ENCODE measurements at places on chromosomes 3 and 15. TPM values are rescaled to one million over a fixed set of nuclear protein-coding genes. Genes with fewer than 3 reads are reported as not detected.

DNA sequence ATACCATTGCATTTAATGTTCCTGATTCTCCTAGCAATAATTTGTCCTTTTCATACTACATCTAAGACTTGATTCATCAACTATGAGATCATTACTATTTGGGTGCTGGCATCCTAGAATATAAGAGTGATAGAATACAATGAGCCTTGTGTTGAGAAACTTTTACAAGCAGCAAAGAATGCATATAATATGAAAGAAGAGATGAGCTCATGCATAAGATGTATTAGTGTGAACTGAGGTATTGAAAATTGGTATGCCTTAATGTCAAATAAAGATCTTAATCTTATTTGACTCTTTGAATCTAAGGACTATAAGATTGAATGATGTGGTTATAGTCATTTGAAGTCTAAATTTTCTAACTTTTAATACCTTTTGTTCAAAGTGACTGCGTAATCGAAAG, 220.0 kb upstream of the ARHGEF26 start:
- H3K36me3 ChIP-seq: no peaks in the 10 kb centered on the region
- H3K27ac ChIP-seq: no peak overlapping the region
- H3K27me3 ChIP-seq: no peaks in the 10 kb centered on the region
- no peaks in the 10 kb centered on the region for H3K4me1 ChIP-seq

DNA sequence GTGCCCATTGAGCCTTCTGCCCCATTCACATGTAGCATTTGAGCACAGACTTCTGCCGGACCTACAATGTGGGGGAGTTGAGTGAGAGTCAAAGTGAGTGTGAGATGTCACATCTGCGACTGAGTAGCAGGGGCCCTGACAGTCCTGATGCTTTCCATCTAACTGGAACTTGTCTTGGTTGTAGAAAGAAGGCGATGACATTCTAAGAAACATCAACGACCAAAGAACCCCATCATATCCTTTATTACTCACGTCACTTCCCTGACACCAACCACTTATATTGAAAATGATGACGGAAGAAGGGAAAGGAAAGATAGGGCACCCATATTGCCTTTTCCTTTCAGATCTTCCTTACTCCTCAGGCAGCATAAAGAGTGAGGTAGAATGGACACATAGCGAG, 30.5 kb downstream of the SMAD3 start:
- H3K4me1 ChIP-seq: peaks cover 39% of the 10 kb centered on the region
- H3K27ac ChIP-seq: no peak overlapping the region
- H3K4me3 ChIP-seq: no peak overlapping the region
- DNase-seq: no peak
- no peaks in the 10 kb centered on the region for H3K36me3 ChIP-seq
- H3K27me3 ChIP-seq: no peaks in the 10 kb centered on the region

DNA sequence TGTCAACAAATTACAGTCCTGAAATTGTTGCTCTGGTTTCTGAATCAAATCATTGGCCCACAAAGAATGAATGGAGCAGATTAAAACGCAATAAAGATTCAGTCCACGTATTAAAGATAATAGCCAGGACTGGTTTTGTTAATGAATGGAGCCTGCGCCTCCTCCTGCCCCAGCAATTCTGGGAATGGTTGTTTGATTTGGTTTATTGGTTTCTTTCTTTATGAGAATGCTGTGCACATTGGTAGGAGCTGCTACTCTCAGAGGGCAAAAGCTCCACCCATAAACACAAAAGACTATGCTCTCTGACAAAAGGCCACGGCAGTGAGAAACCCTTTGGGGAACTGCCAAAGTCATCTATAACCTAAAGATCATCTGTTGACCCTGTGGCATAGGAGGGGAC, 261.1 kb downstream of the ABHD5 start:
- H3K36me3 ChIP-seq: no peaks in the 10 kb centered on the region
- DNase-seq: no peak
- no peak overlapping the region for H3K4me3 ChIP-seq
- H3K27me3 ChIP-seq: no peaks in the 10 kb centered on the region
- H3K27ac ChIP-seq: no peak overlapping the region

DNA sequence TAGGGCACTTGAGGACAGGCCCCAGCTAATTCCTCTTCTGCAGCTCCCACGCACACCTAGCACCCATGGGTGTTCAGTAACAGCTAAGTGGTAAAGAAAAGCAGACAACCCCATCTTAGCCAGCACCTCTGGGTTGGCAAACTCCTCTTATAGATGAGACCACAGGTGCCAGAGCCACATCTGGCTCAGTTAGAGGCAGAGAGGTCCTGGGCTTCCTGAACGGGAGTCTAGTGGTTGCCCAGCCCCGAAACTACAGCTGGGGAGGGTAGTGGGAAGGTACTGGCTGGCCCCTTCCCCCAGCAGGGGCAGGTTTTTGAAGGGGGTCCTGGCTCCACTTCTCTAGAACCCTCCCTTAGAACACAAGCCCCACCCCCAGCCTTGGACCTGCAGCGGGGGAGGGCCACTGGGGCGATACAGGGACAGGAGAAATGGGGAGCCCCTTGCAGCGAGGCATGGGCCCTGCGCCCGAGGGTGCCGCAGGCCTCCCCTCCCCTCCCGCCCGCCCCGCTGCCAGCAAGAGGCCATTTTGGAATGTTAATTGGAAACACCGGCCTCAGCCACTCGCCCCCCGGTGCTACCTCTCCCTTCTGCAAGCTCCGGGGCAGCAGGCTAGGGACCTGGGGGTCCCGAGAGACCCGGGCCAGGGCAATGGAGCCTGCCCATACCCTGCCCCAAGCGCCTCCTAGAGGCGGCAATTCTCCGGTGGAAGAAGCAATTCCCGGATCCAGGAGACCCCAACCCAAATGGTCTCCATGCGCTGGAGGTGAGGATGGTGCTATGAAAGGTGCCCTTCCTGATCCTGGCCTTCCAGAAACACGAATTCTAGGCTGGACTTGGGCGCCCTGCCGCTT, 1.5 kb downstream of the DUSP7 start:
- peaks cover 68% of the 10 kb centered on the region for H3K4me1 ChIP-seq
- H3K27me3 ChIP-seq: no peaks in the 10 kb centered on the region
- H3K27ac ChIP-seq: peak overlapping the region; percentile 85
- H3K36me3 ChIP-seq: peaks cover 8% of the 10 kb centered on the region
- DNase-seq: no peak

DNA sequence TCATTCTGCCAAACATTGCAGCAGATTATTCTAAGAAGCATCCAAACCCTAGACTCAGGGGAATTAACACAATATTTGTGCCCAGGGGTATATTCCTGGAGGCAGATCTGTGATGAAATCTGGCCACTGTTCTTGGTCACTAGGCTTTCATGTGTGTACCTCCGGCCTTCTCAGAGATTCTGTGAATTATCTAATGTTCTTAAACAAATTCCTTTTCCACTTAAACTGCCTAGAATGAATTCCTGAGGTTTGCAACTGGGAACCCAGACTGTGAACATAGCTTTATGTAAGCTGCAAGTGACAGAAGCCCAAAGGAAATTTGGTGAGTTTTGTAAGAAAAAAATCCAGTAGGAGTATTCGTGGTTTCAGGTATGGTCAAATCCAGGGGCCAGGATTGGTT, 20.7 kb upstream of the CTNNB1 start:
- no peaks in the 10 kb centered on the region for H3K36me3 ChIP-seq
- H3K4me1 ChIP-seq: no peaks in the 10 kb centered on the region
- DNase-seq: no peak
- H3K27me3 ChIP-seq: no peaks in the 10 kb centered on the region
- no peak overlapping the region for H3K4me3 ChIP-seq

GRCh38 chr3:71172951-71173350, 410.6 kb downstream of the FOXP1 start:
- H3K4me3 ChIP-seq: no peak overlapping the region
- no peaks in the 10 kb centered on the region for H3K27me3 ChIP-seq
- H3K4me1 ChIP-seq: peaks cover 9% of the 10 kb centered on the region
- H3K27ac ChIP-seq: no peak overlapping the region
- no peaks in the 10 kb centered on the region for H3K36me3 ChIP-seq

DNA sequence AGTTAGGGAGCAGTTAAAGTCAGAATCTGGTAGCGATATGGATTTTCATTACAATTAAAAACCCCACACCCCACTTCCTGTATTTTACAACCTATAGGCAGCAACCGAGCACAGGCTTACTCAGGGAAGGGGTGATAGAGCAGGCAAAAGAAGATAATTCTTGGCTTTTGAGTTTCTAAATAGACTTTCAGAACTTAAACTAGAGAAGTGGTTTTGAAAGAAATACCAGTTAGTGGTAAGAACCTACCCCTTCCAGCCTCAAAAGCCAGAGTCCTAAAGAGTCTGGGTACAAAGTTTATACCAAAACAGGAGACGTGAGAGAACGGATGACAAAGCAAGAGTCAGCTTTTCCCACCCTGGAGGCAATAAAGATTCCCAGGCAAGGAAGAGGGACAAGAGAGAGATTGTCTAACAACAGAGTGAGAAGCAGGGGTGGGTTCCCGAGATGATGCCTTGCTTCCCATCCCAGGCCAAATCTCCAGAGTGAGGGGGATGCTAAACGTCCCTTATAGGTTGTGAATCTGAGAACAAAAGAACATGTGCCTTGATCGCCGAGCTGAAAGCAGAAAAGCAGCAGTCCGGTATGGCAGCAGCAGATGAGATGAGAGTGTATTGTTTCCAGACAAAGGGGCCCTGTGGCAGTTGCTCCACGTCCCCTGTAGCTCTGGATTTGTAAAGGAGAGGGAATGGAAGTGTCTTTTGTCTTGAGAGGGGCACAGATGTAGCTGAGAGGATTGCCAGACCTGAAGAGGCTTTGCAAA, 36.8 kb downstream of the KLHL6 start:
- no peak overlapping the region for H3K27ac ChIP-seq
- H3K27me3 ChIP-seq: no peaks in the 10 kb centered on the region
- no peaks in the 10 kb centered on the region for H3K4me1 ChIP-seq
- H3K36me3 ChIP-seq: no peaks in the 10 kb centered on the region
- H3K4me3 ChIP-seq: no peak overlapping the region

The OR5H14 gene
- not detected for total RNA-seq

Measured in upper lobe of left lung (tissue), 6 donors.